ENCODE measurements at places on chromosomes 2 and 18.

GRCh38 chr2:8412586-8412985, 269.3 kb upstream of the ID2 start:
- no peak for DNase-seq

GRCh38 chr2:164803776-164804466, 37.7 kb downstream of the COBLL1 start:
- no peak for DNase-seq

- DNase-seq = no peak
Measured at GRCh38 chr2:10924441-10924840, 12.7 kb downstream of the KCNF1 start.

- DNase-seq = no peak
Measured at GRCh38 chr2:60118061-60118460, 435.4 kb downstream of the BCL11A start.

DNA sequence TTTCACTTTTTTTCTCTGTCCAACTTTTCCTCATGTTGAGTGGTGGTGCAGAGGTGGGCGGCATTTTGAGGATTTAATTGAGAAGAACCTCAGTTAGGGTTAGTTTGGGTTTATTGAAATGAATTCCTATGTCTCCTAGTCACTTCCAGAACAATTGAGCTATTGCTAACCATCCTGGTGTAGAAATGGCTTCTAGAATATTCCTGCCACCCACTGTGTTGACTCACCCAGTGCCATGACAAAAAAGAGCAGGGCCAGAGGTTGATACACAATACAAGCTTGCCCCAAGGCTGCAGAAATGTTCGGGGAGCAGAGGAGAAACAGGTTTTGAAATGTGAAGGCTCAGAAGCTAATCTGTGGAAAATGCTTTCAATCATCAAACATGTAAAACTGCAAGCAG, 167.1 kb upstream of the TRIB2 start:
- DNase-seq = no peak

- DNase-seq = no peak
Measured at GRCh38 chr2:71261534-71261933, 34.6 kb upstream of the PAIP2B start.

DNA sequence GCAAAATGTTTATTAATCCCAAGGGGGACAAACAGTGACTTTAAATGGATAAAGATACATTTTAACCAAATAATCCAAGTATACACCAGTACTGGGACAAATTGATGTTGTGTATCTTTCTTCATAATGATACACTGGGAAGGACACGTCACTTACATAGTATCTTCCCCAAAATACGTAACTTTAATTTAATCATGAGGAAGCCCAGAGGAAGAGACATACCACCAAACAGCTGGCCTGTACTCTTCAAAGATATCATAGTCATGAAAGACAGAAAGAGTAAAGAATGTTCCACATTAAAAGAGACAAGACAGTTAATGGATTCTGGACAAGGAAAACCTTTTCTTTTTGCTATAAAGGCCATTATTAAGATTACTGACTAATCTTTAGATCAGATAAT, 37.1 kb downstream of the AGFG1 start:
- no peak for DNase-seq

GRCh38 chr18:69008538-69008937, 210.7 kb downstream of the CCDC102B start:
- DNase-seq = no peak

DNA sequence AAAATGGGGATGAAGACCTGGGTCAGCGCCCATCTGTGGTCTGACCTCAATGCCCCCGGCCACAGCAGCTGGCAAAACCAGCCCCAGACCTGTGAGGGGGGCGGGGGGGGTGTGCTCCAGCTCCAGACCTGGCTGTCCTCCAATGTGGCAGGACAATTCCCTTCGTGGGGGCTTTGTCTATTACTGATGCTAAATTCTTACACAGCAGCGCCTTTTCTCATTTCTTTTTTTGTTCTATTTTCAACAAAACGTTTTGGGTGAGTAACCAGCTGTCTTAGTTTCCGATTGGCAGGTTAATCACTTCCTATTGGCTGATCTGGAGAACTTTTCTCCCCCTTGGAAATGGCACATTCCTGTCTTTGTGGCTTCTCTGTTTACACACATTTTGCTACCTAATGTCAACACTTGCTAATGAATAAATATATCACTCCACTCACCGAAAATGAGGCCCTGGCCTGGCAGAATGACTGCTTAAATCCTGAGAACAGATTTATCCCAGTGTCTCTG, 4.4 kb downstream of the SMAD7 start:
- DNase-seq = no peak

DNA sequence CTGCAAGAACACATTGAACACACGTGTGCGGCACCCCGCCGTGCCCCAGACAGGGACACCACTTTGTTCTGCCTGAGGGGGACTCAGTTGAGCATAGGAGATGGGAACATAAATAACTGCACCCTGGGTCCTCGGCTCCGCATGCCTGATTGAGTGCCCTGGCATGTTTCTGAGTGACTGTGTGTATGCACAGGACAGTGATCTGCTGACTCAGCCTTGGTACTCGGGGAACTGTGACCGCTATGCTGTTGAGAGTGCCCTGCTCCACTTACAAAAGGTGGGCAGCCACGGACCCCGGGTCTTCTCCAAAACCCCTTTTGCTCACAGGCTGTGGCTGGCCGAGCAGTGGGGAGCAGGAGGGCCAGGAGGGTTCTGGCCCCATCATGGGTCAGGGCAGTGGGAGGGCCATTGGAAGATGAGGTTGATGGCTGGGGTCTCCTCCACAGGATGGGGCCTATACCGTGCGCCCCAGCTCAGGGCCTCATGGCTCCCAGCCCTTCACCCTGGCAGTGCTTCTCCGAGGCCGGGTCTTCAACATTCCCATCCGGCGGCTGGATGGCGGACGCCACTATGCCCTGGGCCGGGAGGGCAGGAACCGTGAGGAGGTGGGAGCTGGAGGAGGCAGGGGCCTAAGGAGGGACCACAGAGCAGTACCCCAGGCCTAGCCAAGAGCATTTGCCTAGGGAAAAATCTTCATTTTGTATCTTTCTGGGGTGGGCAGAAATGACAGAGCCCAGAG, 16.9 kb downstream of the SH2D6 start:
- DNase-seq = no peak

DNA sequence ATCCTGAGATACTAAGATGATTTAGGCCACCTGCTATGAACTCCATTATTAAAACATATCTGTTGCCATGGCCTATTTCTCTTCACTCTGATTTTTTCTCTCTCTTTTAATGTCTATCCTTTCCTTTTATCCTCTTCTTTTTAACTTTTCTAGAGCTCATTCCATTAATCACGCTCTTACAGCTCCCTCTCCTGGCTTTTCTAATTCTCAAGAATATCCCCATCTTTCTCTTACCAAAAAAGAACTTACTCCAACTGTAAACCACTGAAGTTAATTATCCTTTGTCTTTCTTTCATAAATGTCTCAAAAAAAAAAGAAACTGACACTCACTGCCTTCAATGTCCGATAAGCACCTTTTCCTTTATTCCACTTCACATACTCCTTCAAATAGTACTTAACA, 7.9 kb downstream of the PPP3R1 start:
- no peak for DNase-seq

DNA sequence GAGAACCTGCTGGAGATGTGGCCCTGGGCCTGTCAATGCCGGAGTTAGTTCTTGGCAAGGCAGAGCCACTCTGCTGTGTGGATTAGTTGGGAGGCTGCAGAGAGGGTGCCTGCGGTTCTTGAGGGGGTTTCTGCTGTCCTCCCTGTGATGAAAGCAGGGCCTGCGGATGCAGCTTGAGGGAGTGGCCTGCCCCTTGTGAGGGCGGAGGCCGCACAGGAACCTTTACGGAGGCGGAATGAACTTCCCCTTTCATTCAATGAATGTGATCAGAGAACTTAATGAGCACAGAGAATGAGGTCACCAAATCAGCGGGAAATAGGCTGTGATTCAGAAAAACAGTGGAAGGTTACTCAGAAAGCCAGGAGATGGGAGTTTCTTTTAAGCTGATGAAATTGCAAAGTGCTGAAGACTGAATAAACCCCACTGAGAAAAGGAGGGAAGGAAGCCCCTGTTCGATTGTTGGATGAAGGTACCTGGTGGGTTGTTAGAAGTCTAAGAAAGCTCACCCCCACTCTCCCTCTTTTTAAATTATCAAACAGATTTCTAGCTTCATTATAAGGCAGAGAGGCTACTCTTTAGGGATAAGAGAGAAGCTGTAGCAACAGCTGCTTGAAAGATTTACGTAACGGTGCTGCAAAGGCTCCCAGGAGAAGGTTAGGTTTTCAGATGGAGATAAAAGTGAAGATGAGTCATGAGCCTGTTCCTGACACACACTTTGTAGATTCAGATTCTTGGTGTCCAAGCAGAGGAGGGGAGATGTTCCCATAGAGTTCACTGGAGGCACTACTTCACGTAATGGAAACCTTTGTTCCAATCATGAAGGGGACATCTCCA, 47.4 kb downstream of the VWA3B start:
- no peak for DNase-seq

- DNase-seq = no peak
Measured at GRCh38 chr2:120625865-120626560, 109.7 kb upstream of the GLI2 start.

GRCh38 chr2:172244419-172245130, 141.9 kb upstream of the DLX2 start:
- no peak for DNase-seq

GRCh38 chr2:22822835-22823234, 562.1 kb upstream of the KLHL29 start:
- no peak for DNase-seq

GRCh38 chr2:43221763-43222474, 4.5 kb downstream of the ZFP36L2 start:
- DNase-seq = peak; percentile 37

DNA sequence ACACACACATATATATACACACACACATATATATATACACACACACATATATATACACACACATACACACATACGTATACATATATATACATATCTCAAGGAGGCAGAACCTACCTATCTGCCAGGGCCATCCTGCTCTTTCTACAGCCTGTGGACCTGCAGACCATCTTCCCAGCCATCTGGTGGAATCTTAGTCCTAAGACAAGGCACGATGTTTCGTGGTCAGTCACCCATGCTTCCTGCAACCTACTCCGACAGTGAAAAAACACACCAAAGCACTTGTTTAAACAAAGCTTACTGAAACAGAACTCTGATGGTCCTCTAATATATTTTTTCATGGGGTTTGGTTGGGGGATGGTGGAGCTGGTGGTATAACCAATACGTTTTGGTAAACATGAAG, 164.2 kb upstream of the ZNF521 start:
- no peak for DNase-seq

DNA sequence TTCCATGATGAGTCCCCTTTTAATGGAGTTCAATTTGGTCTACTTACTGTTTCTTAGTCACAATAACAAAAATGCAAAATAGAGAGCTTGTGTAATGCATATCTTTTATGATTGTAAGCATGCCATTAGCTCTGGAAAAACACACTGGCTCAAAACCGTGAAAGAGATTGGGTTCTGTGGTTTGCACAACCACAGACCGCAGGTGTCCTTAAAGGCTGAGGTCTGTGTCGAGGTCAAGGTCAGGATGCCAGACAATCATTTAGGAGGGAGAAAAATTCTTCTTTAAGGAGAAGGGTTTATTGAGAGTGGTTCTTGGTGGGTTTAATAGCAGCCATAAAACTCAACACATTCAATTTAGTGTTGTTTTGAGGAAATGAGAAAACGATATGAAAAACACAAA, 487.2 kb downstream of the GALR1 start:
- DNase-seq = no peak

DNA sequence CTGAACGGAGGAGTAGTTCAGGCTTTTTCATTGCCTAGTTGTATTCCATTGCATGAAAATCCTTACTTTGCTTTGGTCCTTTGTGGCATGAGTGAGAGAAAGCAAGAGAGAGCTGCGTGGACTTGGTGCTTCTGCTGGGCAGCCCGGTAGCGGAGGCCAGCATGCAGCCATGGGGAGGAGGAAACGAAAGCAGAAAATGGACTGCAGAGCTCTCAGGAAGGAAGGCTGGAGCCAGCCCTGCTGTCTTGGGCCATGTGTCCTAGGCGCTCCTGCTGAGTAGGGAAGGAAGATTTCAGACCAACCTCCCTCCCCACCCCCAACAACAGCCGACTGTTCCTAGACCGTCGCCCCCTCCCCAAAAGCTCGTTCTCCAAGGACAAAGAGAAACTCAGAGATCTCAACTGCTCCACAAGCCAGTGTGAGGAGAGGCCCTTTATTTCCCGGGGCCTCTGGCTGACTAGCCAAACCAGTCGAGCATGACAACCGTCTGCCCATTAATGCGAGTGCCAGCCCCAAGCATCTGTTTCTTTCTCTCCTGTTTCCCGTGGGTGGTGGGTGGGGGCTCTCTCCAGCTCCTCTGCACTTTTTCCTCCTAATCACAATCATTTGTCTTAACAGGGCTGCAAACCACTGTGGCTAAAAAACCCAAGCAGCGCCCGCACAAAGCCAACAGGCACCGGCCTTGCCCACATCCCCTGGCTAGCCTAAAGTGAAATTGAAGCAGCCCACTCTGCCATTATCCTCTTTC, 66.8 kb upstream of the FZD7 start:
- DNase-seq = peak; percentile 92

- no peak for DNase-seq
Measured at GRCh38 chr18:47492691-47493090, 241.2 kb upstream of the SKOR2 start.

GRCh38 chr2:196040218-196040617, 28.4 kb downstream of the DNAH7 start:
- DNase-seq = no peak

DNA sequence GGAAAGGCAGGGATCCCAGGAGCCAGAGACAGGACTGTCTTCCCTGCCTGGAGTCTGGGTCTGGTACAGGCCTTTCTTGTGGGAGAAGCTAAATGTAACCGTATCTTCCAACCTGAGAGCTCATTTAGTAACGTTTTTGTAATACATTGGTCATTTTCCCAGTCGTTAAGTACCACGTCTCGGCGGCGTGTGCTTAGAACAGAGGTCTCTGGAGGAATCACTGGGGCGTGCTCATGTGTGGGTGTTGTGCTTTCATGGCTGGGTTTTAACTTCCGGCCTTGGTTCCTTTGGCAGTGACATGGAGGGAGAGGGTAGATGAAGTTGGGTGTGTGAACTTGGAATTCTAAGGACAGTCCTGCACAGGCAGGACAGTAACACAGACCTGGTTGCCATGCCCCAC, 79.7 kb downstream of the NCK2 start:
- no peak for DNase-seq

GRCh38 chr18:48230467-48231113, 178.6 kb downstream of the ZBTB7C start:
- no peak for DNase-seq

GRCh38 chr2:192725991-192726390, 531.3 kb upstream of the TMEFF2 start:
- no peak for DNase-seq

DNA sequence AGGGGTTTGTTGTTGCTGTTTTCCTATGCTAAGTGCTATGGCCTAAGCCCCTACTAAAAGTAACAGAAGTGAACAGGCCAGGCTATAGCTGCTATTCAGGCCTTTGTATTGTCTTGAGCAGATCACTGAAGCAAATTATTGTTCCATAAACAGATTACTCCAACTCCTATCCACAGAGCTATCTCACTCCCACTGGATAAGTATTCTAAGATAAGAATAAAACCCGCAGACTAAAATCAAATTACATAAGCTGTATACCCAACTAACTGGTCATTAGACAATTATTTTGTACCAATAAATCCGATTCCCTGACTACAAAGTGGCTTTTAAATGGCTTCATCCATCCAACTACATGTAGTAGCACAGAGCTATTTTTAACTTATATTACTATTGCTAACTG, 74.3 kb downstream of the THADA start:
- DNase-seq = no peak
